A549 treated with AZD2906 at 1 μM for 4 hours (cell line): ENCODE measurements at places on chromosomes 2 and 18. TPM values are rescaled to one million over a fixed set of nuclear protein-coding genes. Genes with fewer than 3 reads are reported as not detected.

CD207 gene
- not detected in 5 replicates for total RNA-seq

SGO2 gene
- 10.8 to 14.6 TPM (median 12.1 TPM) in 5 replicates for total RNA-seq

NOSTRIN gene
- total RNA-seq = 1.2 to 2.5 TPM (median 1.9 TPM) in 5 replicates

CD8A gene
- total RNA-seq = 0.18 to 0.55 TPM (median 0.24 TPM) in 5 replicates

SCN1A gene
- not detected in 5 replicates for total RNA-seq

CCDC68 gene
- total RNA-seq = 3.8 to 7.4 TPM (median 5.3 TPM) in 5 replicates

CD28 gene
- total RNA-seq = not detected in 5 replicates

RGPD3 gene
- 0.07 to 0.18 TPM (median 0.16 TPM) in 5 replicates for total RNA-seq

HOXD13 gene
- 0.07 to 0.27 TPM (median 0.18 TPM) in 5 replicates for total RNA-seq

MREG gene
- 3.9 to 4.7 TPM (median 4.0 TPM) in 5 replicates for total RNA-seq

SLC23A3 gene
- total RNA-seq = 0.13 to 0.63 TPM (median 0.41 TPM) in 5 replicates

KCNF1 gene
- total RNA-seq = 19.4 to 39.2 TPM (median 29.8 TPM) in 5 replicates

ANTXR1 gene
- 94.7 to 152 TPM (median 122 TPM) in 5 replicates for total RNA-seq

RNF149 gene
- 35.9 to 45.6 TPM (median 42.1 TPM) in 5 replicates for total RNA-seq

RGPD4 gene
- 0.03 to 0.07 TPM (median 0.05 TPM) in 4 of 5 replicates, not detected in the other for total RNA-seq

SCLY gene
- 17.9 to 21.9 TPM (median 19.4 TPM) in 5 replicates for total RNA-seq

SATB2 gene
- total RNA-seq = 2.7 to 3.2 TPM (median 3.0 TPM) in 5 replicates

DOK6 gene
- total RNA-seq = not detected in 5 replicates

PLA2R1 gene
- 1.7 to 2.8 TPM (median 2.3 TPM) in 5 replicates for total RNA-seq

NMUR1 gene
- total RNA-seq = not detected in 5 replicates

MATN3 gene
- 10.9 to 19.1 TPM (median 16.2 TPM) in 5 replicates for total RNA-seq

EFHD1 gene
- total RNA-seq = 3.5 to 5.3 TPM (median 4.2 TPM) in 5 replicates

ARHGEF4 gene
- 10.2 to 11.8 TPM (median 11.0 TPM) in 5 replicates for total RNA-seq

ZNF385B gene
- 0.07 to 0.21 TPM (median 0.13 TPM) in 4 of 5 replicates, not detected in the other for total RNA-seq

CAPN14 gene
- total RNA-seq = 0.01 to 0.04 TPM (median 0.03 TPM) in 5 replicates
